ENCODE measurements at places on chromosomes 13 and 19.

- DNase-seq, result no peak
These were observed 67.7 kb upstream of the USP29 start for GRCh38 chr19:57052081-57052480.

GRCh38 chr19:46049597-46049996 lies 8.8 kb upstream of the IGFL4 start:
- no peak for DNase-seq

- DNase-seq, result no peak
These were observed at the start of gene APC2 for GRCh38 chr19:1449467-1450442. TSS of gene APC2 (plus strand) at chr19:1450121. CDS start at chr19:1453002, 2,881 bp downstream.

- no peak for DNase-seq
These were observed 336.0 kb downstream of the SUCLA2 start for GRCh38 chr13:47665043-47665442.

DNA sequence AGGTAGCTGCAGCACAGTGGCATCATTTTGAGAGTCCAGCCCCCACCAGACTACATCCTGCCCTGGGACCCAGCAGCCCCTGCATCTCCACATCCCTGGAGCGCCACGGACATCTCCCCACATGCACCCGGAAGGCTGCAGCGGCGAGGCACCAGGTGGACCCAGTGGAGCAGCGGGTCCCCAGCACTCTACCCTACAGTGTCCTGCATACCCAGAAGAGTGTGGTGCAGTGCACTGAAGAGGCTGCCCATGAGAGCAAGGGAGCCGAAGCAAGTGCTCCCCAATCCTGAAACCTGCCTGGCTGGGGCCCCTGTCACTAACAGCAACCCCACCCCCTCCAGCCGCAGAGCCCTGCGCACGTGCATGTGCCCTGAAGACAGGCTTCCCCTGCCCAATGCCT lies 21.3 kb upstream of the SLC7A9 start:
- DNase-seq, result no peak

DNA sequence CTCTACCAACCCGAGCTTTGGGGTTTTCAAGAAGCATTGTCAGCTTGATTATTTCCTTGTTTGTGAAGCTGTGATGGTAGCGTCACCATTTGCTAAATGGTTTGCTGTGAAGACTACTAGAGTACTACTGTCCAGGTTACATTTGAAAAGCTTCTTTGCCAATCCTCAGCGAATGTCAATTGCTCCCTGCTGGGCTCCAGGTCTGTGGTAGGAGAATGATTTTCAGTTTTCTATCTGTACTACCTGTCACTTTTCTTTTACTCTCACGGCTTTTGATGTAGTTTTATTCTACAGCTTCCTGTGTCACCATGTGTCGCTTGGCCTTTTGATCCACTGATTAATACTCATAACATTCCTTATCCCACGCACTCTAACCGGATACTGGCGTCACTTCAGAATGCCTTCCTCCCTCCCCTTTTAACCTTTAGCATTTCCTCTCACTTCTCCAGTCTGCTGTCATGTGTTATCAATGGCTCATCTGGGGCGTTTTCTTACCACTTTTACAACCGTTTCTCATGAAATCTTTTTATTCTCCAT lies 7.5 kb upstream of the GPR183 start:
- DNase-seq, result no peak

GRCh38 chr19:19434483-19435045 lies 29.1 kb downstream of the GATAD2A start:
- DNase-seq, result no peak

DNA sequence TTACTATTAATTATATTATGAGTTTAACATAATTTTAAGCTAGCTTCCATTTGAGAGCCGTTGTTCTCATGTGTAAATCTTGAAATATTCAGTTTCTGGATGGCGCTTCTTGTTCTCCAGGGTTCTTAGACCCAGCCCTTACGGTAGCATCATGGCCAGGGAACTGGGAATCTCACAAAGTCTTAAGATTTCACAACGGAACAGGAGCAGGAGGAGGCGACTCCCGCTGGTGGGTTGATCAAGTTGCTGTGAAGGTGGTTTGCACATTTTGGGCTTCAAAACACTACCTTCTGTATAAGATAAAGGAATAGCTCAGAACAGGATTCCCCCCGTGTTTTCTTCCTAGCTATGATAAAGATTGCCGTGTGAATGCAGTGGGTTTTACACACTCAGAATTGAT lies 2.8 kb downstream of the NAXD start:
- DNase-seq, result no peak

DNA sequence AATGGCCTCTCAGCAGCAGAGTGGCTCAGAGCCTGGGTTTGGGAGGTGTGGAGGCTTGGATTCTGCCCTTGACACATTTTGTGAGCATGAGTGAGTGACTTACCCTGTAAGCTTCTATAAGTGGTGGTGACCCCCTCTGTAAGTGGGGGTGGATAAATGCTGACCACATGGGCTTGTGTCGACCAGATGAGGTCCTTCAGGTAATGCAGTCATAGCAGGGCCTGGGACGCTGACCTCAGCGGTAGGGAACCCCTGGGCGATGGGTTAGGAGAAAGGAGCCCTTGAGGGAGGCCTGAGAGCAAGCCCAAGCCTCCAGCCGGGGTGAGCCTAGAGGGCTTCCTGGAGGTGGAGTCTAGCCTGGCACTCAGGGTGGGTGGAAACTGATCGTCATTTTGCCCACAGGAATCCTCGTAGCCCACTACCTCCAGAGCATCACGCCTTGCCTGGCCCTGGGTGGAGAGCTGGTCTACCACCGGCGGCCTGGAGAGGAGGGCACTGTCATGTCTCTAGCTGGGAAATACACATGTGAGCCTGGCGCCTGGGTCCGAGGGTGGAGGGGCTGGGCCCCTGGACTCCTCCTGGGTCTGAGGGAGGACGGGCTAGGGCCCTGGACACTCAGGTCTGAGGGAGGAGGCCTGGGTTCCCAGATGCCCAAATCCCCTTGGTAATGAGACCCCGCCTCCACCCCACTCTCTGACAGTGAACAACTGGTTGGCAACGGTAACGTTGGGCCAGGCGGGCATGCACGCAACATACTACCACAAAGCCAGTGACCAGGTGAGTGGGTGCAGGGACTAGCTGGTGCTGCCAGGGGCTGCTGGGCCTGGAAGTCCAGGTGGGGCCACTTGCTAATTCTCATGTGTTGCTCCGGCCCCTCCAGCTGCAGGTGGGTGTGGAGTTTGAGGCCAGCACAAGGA lies 5.0 kb upstream of the APOE start:
- no peak for DNase-seq

DNA sequence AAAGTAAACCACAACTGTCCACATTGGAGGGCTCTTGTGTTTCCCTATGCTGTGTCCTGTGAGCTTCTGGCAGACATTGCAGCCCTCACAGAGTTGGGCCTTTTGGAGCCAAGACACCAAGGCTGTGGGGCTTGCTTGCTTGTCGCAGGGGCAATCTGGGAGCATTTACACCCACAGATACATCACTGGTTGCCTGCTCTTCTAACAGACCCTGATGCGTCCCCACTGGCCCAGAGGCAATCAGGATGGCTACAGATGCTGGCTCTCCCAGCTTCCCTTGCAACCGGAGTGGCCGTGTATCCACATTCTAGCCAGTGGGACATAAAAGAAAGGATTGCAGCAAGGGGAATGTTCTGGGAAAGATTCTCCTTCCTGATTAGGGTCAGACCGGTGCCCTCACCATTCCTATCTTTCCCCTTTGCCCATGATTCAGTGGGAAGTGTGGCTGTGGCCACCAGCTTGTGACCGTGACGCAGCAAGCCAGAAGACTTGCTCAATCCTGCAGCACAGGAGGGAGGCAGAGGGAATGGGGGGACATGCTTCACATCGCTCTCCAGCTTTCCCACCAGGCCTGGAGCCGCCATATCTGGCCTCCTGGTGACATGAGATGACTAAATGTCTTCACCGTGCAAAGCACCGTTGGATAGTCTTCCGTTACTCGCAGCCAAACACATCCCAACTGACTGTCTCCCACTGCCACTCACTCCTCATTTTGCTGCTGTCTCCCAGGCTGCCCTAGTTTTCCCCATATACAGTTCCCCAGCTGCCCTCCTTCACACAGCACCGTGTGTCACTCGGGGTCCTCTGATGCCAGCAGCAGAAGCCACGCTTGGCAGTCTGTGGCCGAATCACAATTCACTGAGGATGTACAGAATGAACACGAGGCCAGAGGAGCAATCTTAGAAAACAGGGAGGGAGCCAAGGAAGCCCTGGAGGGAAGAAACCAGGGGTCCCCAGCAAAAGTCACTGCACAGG lies 151.0 kb downstream of the DPF1 start:
- DNase-seq, result no peak

GRCh38 chr13:78102121-78102677 lies 183.6 kb upstream of the EDNRB start:
- DNase-seq, result no peak

GRCh38 chr13:75847588-75847987 lies 211.5 kb downstream of the LMO7 start:
- DNase-seq, result no peak

- DNase-seq, result no peak
These were observed 455.7 kb downstream of the SUCLA2 start for GRCh38 chr13:47545201-47546024.

DNA sequence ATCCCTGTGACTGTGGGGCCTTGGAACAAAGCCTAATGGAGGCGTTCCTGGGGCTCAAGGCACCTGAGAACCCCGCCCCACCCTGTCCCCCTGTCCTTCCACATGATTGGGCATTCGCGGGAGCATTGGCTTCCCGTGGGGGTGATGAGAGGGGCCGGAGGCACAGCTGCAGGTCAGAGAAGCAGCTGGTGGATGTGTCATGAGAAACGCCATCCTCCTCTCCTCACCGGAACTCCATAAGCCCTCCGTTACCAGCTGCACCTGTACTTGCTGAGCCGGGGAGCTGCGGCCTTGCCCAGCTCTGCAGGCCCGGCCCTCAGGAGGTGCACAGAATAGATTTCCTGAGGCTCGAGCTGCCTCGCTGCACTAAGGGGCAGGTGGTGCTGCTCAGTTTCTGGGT lies 42.0 kb downstream of the CAPN12 start:
- DNase-seq, result no peak

DNA sequence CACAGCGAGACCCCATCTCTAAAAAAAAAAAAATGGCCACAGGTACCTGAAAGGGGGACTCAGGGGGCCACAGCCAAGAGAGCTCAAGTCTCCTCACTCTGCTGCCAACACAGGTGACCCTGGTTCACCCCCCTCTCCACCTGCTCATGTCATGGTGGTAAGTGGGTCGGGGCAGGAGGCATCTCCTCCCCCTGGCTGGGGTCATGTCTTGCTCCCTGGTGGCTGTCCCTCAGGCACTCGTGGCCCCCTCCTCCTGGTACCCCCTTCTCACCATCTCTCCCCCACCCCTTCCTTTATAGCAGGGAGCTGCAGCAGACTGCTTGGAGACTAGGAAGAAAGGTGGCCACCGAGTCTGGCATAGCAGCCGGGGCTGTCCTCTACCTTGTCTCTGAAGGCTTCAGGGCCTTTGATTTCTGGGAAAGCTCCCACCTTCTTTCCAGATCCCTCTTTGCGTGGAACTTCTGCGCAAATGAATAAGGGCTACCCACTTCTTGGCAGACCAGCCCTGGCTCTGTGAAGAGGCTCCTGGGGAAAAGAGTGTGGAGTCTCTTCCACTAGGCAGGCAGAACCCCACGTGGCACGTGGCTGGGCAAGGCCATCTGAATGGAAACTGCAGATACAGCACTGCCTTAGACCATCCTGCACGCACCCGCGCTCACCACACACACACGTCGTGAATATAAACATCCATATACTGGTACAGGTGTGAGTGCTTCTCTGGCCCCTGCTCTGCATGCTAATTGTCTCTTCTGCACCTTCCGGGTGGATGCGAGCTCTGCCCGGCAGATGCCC lies 20.1 kb upstream of the MIER2 start:
- DNase-seq, result no peak

- no peak for DNase-seq
These were observed 26.7 kb downstream of the CAB39L start for GRCh38 chr13:49417161-49417560.

- no peak for DNase-seq
These were observed 12.4 kb upstream of the RANBP3 start for GRCh38 chr19:5990289-5990797.

- no peak for DNase-seq
These were observed 5.1 kb downstream of the ZSWIM9 start for GRCh38 chr19:48175578-48175977.

DNA sequence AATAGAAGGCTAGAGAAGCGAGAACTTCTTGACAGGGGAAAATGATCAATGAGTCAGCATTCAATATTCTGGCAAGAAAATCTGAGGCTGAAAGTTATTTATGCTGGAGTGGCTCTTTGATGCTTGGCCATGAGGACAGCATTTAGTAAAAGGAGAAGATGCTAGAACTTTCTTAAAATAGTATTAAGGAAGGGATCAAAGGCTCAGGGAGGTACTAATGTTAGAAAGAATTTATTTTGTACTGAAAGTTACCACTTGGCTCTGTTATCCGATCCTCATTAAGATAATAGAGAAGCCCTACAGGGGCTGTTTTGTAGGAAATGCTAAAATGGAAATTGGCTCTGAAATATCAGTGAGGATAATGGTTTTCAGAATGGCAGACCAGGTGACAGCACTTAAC lies 1774.6 kb upstream of the PCDH20 start:
- DNase-seq, result no peak

DNA sequence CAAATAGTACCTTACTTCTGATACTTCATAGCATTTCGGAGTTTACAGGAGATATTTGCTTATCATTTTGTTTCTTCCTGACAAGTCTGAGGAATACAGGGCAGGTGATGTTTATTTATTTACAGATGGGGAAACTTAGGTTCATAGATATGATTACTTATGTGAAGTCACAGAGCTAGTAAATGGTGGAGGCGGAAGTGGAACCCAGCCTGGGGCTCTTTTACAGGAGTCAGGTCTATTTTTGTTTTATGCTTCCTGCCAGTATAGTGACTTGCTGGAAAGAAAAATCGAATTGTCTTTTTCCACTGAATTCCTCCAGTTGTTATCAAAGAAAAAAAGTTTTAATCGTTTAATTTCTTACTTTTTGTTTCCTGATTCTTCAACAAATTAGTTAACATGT lies 66.5 kb downstream of the DGKH start:
- no peak for DNase-seq

- DNase-seq, result no peak
These were observed 9.1 kb downstream of the COL4A2 start for GRCh38 chr13:110316196-110316595.

- peak; percentile 82 for DNase-seq
These were observed 46.5 kb downstream of the TGDS start for GRCh38 chr13:94549232-94550061.

DNA sequence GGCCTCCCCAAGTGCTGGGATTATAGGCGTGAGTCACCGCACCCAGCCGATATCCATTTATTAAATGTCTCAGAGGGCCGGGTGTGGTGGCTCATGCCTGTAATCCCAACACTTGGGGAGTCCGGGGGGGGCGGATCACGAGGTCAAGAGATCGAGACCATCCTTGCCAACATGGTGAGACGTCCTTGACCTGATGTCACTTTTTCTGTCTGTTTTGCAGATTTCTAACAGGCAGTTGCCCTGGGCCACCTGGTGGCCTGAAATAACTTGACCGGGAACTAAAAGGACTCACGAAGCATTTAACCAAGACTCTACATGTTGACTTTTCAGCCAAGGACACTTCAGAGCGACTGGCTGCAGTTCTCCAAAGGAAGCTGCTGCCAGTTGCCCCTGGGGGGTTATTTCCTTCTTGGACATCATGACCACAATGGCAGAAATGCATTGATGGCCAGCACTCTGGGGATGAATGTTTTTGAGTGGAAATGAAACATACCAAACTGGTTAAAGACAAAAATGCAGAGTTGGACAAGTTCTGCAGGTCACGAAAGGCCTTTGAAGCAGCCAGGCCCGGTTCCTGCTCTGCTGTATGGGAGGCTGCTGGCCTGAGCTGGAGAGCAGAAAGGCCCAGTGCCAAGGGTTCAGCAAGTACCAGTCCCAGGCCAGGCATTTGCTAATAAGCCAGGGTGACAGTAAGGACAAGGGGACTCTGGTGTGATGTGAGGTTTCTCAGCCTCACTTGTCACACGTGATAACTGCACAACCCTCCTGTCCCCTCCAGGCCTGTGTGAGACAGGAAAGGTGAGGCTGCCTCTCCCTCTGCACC lies 8.3 kb downstream of the ZNF837 start:
- DNase-seq, result no peak
